ENCODE measurements at places on chromosomes 7 and 10.

GRCh38 chr7:129367700-129368388 is 66.4 kb upstream of the STRIP2 start:
- DNase-seq: peak; percentile 40

DNA sequence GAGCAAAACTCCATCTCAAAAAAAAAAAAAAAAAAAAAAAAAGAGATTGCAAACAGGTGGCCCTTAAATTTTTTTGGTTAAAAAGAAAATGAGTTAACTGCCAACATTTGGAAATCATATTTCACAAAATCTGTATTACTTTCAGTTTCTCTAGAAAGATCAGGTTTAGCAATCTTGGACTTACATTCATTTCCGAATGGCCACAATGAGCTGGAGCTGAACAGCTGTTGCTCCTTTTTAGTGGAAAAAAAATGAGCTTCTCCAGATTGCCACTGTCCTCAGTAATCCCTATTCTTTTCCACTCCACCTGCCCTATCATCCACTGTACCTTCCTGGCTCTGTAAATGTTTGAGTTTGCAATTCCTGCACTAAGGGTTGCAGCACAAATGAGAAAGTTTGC is 43.6 kb downstream of the RAB11FIP2 start:
- no peak for DNase-seq

DNA sequence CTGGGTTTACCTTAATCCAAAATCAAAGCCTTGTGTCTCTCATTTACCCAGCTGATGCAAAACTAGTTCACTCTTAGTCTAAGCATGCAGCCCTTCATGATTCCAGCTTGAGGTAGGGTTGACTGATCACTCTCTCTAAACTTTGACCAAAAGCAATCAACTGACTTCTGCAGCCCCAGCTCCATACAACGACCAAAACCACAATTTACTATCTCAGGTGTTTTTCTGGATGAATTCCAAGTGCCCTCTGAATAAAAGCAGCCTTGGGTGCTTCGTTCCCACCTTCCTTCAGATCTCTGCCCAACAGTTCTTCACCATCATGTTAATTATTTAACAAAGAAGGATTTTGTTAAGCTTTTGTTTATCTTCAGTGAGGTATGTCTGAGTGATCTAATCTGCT is 62.6 kb downstream of the CCDC6 start:
- no peak for DNase-seq

GRCh38 chr7:106520962-106521514 is 139.9 kb downstream of the CCDC71L start:
- no peak for DNase-seq

DNA sequence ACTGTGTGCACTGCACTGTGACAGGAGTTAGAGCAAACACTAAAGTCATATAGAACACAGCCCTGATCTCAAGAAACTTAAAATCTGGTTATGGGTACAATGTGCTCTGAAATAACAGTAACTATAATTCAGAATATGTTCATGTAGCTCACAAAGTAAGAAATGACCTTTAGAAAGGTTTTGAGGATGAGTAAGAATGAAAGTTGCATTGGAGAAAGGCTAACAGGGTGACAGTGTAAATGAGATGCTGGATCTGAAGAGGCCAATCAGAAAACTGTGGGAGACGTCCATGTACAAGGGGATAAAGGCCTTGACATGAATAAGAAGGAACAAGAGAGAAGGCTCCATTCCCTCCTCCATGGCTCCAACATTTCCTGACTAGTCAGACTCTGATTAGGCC is 124.7 kb downstream of the GRM3 start:
- DNase-seq: no peak

GRCh38 chr10:51000164-51000563 is 74.1 kb upstream of the PRKG1 start:
- DNase-seq: no peak

- DNase-seq: no peak
Measured at GRCh38 chr7:5337047-5337446, 54.3 kb downstream of the SLC29A4 start.

DNA sequence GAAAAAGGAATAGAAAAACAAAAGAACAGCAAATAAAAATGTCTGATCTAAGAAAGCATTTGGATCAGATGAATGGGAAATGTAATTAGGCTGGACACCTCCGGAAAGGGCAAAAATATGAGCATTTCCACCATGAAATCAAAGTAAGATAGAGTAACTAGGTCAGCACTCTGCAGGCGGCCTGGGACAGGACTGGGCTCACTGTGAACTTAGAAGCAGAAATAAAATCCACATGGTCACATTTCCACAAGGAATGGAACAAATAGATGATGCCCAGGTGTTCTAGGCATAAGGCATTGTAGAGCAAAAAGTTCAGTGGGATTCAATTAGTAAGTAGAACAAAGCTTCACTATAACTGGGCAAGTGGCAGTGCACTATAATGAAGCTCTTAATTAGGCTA is 209.9 kb upstream of the ETV1 start:
- no peak for DNase-seq

GRCh38 chr7:43309706-43310022 is 197.2 kb downstream of the HECW1 start:
- no peak for DNase-seq

- no peak for DNase-seq
Measured at GRCh38 chr7:105664816-105665525, 83.7 kb upstream of the EFCAB10 start.

- no peak for DNase-seq
Measured at GRCh38 chr10:92241501-92241900, 49.4 kb downstream of the CPEB3 start.

DNA sequence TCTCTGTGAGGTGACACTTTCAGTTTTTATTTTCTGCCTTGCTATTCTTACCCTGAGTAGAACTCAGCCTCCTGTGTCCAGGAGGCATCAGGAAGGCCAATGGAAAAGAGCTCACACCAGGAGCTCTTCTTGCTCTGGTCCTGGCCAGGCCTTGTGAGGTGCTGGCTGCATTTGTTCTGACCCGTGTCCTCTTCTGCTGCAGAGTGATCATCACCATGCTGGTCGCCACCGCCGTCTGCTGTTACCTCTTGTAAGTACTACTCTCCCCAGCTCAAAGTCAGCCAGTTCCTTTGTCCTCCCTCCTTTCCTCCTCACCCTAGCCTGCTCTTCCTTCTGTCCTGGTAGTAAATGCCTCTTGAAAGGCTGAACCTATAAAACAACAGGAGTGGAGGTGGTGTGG is 1.6 kb downstream of the ATP6V0E2 start:
- DNase-seq: no peak

GRCh38 chr7:141838581-141838980 is 2.7 kb downstream of the PRSS37 start:
- DNase-seq: no peak

DNA sequence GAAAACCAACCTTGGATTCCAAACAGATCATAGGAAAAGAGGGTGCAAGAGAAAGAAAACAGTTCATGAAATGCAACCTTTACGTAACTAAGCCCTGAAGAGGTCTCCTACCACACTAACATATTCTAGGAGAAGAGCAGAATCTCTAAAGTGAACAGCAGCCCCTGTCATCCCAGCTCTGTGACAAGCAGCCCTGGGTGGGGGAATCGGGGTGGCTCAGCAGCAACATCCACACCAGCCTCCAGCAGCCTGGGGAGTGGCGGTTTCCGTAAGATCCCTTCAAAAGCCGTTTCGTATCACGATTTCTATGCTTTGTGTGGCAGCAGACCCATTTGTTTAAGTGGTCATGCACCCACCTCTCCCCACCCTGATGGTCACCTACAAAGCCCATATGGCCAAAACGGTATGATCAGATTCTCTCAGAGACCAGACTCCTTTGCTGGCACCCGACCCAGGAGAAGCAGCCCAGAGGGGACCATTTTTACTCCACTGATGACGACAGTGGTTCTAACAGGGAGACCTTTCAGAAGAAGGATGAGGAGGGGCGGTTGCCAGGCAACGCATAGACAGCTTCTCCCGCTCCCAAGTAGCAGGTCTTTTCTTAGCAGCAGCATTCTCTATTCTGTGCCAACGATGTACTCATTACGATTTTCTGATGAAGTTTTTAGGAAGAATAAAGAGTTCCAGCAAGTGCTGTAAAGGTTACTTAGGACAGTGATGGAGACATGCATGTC is 300.6 kb downstream of the DNAJB6 start:
- DNase-seq: no peak

- DNase-seq: no peak
Measured at GRCh38 chr7:22482503-22482902, 17.5 kb downstream of the STEAP1B start.

DNA sequence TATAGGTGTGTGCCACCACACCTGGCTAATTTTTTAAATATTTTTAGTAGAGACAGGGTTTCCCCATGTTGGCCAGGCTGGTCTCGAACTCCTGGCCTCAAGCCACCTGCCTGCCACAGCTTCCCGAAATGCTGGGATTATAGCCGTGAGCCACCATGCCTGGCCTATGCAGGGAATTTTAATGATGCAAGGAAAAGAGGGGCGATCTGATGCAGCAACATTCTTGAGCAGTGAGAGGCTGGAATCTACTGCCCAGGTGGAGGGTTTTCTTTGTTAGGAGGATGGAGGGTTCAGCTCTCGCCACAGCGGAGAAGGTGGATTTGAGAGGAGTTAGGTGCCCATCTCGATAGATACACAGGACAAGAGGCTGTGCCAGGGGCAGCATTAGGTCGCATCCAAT is 332.3 kb downstream of the GATA3 start:
- no peak for DNase-seq

DNA sequence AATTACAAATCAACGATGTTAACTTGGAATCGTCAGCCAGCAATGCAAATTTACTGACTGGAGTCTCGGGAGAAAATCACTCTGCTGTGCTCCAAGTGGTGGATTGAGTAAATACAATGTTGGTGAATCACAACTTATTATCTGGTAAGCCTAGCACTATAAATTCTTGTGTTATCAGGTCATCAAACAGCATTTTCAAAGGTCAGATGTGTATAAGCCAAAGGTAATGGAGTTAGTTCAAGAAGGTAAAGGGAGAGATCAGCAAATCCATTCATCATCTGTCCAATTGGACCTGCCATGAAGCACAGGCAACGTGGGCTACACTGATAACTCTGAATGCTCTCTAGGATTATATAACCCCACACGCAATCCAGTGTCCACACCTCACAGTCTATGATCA is 13.9 kb downstream of the CUBN start:
- no peak for DNase-seq

- no peak for DNase-seq
Measured at GRCh38 chr7:23383225-23383624, 84.1 kb downstream of the MALSU1 start.

GRCh38 chr7:49766966-49767365 is 6.5 kb upstream of the VWC2 start:
- no peak for DNase-seq

DNA sequence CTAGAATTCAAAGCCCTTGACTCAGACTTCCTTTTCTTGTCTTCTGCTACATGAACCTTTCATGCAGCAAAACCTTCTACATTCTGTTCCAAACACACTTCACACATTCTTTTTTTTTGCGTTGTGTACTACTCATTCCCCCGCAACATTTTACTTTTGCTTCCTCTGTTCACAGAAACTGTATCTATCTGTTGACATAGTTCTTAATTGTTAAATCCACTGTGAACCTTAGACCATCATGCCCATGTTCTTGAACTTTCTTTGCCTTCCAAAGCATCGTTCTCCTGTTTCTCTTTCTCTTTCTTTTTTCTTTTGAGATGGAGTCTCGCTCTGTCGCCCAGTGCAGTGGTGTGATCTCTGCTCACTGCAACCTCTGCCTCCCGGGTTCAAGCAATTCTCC is 14.2 kb downstream of the CCSER2 start:
- DNase-seq: no peak

- no peak for DNase-seq
Measured at GRCh38 chr10:29332061-29332760, 43.3 kb downstream of the LYZL1 start.

- no peak for DNase-seq
Measured at GRCh38 chr10:101218351-101219138, 10.7 kb downstream of the LBX1 start.

GRCh38 chr7:144763291-144763690 is 72.6 kb downstream of the TPK1 start:
- no peak for DNase-seq

GRCh38 chr10:126904516-126904817 is 761 bp upstream of the DOCK1 start:
- DNase-seq: no peak

GRCh38 chr10:113753020-113753692 is 1.7 kb downstream of the PLEKHS1 start:
- no peak for DNase-seq

DNA sequence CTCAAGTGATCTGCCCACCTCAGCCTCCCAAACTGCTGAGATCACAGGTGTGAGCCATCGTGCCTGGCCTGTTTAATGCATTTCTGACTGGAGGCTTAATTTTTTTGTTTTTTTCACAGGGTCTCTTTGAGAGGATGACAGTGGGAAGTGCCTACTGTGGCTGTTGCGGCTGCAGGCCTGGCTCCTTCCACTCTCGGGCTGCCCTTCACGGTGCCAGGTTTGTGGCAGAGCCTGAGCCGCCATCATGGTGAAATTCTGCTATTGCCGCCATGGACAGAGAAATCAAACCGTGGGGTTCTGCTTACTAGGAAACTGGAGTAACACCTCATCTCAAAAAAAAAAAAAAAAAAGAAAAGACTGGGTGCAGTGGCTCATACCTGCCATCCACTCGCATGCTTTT is 142.7 kb downstream of the CAMK1D start:
- no peak for DNase-seq

DNA sequence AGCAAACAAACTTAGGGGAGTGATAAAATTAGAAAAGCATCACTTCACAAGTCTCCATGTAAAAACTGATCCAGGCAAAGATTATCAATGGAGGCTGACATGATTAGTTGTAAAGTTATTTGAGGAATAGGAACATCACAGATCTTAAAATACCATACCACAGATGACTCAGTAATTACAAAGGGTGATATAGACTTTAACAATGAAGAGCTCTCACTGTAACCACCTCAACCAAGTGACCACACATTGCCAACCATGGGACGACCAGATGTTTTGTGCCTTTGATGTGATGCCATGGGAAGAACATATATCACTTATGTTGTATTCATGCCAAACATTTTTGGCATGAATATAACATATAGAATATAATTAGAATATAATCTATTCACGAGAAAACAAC is 11.7 kb downstream of the AASS start:
- DNase-seq: no peak

DNA sequence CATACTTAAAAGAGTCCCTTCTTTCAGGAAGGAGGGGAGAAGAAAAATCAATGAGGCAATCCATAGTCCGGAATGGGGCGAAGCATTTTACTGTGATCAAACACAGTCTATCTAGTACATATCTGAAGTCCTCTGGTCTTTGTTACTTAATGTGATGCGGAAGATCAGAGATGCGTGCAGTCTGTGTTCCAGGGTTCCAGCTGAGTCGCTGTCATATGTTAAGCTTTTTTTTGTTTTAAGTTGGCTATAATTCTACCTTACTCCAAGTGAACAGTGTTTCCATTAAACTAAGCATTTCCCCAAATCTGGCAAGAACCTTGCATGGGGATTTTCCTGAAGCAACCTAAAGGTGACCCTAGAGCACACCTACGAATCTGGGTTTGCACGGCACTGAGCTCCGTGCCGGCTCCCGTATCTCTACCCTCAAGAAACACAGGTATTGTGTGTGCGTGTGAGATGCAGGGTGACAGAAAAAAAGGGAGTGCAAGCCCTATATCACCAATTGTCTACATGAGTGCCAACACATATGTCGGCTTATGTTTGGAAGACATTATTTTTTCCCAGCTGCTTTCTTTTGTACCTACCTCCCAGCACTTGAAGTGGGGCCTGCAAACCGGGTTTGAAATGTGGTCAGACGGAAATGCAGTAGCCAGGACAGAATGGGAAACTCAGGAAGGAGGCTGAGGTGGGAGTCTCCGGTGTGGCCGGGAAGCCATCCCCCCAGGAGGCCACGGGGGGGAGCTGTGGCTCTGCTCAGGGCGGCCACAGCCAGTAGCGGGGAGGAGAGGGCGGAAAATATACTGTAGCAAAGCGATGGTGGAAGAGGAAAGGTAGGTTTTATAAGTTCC is 435.8 kb upstream of the MGMT start:
- DNase-seq: peak; percentile 41
